Subcutaneous preadipocyte (primary cell): ENCODE measurements at places on chromosomes 6 and 20. TPM values are rescaled to one million over a fixed set of nuclear protein-coding genes. Genes with fewer than 3 reads are reported as not detected.

The CYP24A1 gene
- not detected in 2 replicates for total RNA-seq

The ANKEF1 gene
- 1.1 and 1.4 TPM in 2 replicates for total RNA-seq

The SLC22A3 gene
- total RNA-seq, result 0.37 and 0.59 TPM in 2 replicates

The DACT2 gene
- total RNA-seq, result not detected in 2 replicates

The NTSR1 gene
- total RNA-seq, result 0.37 and 13.1 TPM in 2 replicates
